Astrocyte (in vitro differentiated cells and primary cell): ENCODE measurements at places on chromosomes 2 and 18. TPM values are rescaled to one million over a fixed set of nuclear protein-coding genes. Genes with fewer than 3 reads are reported as not detected.

GRCh38 chr2:191866195-191866594, 19.3 kb upstream of the CAVIN2 start:
- no peaks in the 10 kb centered on the region for H3K36me3 ChIP-seq
- H3K4me3 ChIP-seq = no peak overlapping the region
- no peak for DNase-seq
- peaks cover 29% of the 10 kb centered on the region for H3K4me1 ChIP-seq
- H3K27me3 ChIP-seq = no peaks in the 10 kb centered on the region
- peak overlapping the region; percentile 80 for H3K27ac ChIP-seq

Gene CCDC74B
- total RNA-seq = 3.0 and 3.7 TPM in 2 replicates

GRCh38 chr2:65669574-65669973, 237.2 kb upstream of the SPRED2 start:
- H3K4me1 ChIP-seq = peaks cover 13% of the 10 kb centered on the region
- no peaks in the 10 kb centered on the region for H3K27me3 ChIP-seq
- no peak overlapping the region for H3K4me3 ChIP-seq

DNA sequence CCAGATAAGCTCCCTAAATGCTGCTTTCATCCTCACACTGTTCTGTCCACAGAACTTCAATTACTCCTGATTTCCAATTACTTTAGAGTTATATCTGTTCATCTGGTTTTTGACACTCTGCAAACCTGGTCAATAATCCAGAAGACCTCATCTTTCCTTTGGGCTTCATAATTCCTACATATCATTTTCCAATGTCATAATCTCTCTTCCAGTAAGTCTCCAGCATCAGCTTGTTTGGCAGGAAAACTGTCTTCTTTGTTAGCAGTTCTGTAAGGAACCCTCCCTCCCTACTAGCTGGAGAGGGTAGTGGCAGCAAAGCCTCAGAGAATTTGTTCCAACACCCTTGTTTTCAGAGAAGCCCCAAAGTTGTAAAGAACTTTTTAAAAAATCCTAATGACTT, 11.9 kb upstream of the SLC14A1 start:
- no peak for DNase-seq
- no peaks in the 10 kb centered on the region for H3K27me3 ChIP-seq
- H3K4me1 ChIP-seq = peaks cover 3% of the 10 kb centered on the region
- H3K36me3 ChIP-seq = no peaks in the 10 kb centered on the region

GRCh38 chr2:67339234-67339885, 57.8 kb upstream of the ETAA1 start:
- no peak overlapping the region for H3K27ac ChIP-seq
- H3K27me3 ChIP-seq = no peaks in the 10 kb centered on the region
- no peak overlapping the region for H3K4me3 ChIP-seq

Gene OSBPL1A
- 27.7 and 29.6 TPM in 2 replicates for total RNA-seq

Gene RNF138
- total RNA-seq = 15.4 and 16.3 TPM in 2 replicates
